Small intestine (tissue), 16 donors: ENCODE measurements at places on chromosomes 4 and X.

- H3K27me3 ChIP-seq: no peaks in the 10 kb centered on the region
- H3K27ac ChIP-seq: no peak overlapping the region
Measured at GRCh38 chr4:28004520-28004919, 1143.9 kb downstream of the STIM2 start.

DNA sequence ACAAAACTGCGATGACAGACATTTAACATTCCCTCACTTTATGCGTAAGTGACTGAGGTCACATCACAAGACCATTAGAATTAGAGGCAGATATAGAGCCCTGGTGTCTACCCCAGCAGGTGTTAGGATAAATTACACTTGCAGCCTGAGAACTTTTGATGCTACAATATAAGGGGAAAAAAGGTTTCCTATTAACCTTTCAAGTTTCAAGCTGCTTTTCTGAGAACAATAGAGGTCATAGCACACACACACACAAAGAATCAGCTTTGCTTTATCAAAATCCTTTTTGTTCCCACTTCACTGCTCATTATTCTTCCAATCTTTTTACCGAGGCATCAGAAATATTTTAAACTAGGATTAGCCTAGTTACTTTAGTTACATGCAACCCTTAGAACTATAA lies 119.8 kb downstream of the COL25A1 start:
- H3K36me3 ChIP-seq: no peaks in the 10 kb centered on the region
- no peak for DNase-seq
- H3K27me3 ChIP-seq: no peaks in the 10 kb centered on the region

DNA sequence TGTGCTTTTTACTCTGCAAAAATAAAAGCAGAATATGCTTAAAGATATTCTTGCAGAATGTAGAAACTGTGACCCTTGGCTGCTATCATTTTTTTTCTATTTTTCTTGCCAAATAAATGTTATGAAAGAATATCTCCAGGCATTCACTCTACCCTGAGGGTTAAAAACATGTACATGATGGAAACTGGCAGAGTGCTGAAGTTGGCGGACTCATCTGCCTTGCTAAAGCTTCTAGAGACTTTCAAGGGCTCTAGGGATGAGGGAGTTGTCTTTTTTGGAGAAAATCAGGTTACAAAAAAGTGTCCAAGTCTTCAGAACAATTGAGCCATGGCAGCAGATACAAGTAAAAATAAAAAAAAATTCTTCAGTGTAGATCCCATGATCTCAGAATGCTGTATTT lies 40.5 kb upstream of the NRK start:
- H3K27ac ChIP-seq: no peak overlapping the region
- H3K4me3 ChIP-seq: no peak overlapping the region
- no peaks in the 10 kb centered on the region for H3K27me3 ChIP-seq
- no peaks in the 10 kb centered on the region for H3K4me1 ChIP-seq

DNA sequence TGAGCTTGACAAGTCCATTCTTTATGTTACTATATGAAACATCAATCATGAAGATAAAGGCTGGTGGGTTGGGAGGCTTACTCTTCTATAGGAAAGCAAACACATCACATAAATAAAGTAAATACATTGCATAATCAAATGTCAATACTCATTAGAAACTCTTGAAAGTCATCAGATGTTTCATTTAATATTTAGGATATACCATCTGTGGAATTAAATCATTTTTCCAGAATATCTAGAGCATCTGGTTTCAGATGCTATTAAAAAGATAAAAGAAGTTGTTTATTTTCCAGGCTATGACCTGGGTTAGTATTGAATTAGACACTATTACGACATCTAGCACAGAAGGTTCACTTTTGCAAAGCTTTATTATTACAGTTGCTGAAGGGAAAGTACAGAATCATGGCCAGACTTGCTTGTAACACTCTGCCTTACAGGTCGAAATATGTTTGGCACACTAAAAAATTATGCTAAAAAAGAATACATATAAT lies 72.6 kb downstream of the METTL14 start:
- peaks cover 6% of the 10 kb centered on the region for H3K36me3 ChIP-seq
- H3K4me1 ChIP-seq: peaks cover 2% of the 10 kb centered on the region
- DNase-seq: no peak
- no peaks in the 10 kb centered on the region for H3K27me3 ChIP-seq
- H3K27ac ChIP-seq: no peak overlapping the region
- H3K4me3 ChIP-seq: no peak overlapping the region

- DNase-seq: peak; percentile 55
- no peaks in the 10 kb centered on the region for H3K36me3 ChIP-seq
Measured at GRCh38 chrX:44503560-44503959, 39.1 kb downstream of the FUNDC1 start.

DNA sequence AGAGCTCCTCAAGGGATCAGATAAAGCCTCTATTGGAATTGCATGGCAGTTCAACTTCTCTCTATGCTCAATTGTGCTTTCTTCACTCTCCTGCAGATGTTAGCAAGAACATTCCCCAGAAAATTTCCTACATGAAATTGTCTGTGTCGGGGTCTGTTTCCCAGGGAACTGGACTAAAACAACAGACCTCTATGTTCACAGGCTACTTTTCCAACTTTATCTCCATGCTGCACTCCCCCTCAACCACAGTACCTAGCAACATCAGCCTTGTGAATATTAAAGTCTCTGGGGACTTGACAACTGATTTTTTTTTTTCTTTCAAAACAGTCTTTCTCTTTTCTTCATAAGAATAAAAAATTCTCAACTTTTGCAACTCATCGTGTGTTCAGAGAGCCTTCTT lies 1470.8 kb upstream of the ADGRL3 start:
- no peak overlapping the region for H3K4me3 ChIP-seq
- no peaks in the 10 kb centered on the region for H3K4me1 ChIP-seq
- no peaks in the 10 kb centered on the region for H3K36me3 ChIP-seq
- no peak for DNase-seq
- H3K27ac ChIP-seq: no peak overlapping the region

- no peaks in the 10 kb centered on the region for H3K27me3 ChIP-seq
- no peak for DNase-seq
- H3K4me3 ChIP-seq: no peak overlapping the region
Measured at GRCh38 chrX:3697701-3698279, 15.7 kb downstream of the PRKX start.

DNA sequence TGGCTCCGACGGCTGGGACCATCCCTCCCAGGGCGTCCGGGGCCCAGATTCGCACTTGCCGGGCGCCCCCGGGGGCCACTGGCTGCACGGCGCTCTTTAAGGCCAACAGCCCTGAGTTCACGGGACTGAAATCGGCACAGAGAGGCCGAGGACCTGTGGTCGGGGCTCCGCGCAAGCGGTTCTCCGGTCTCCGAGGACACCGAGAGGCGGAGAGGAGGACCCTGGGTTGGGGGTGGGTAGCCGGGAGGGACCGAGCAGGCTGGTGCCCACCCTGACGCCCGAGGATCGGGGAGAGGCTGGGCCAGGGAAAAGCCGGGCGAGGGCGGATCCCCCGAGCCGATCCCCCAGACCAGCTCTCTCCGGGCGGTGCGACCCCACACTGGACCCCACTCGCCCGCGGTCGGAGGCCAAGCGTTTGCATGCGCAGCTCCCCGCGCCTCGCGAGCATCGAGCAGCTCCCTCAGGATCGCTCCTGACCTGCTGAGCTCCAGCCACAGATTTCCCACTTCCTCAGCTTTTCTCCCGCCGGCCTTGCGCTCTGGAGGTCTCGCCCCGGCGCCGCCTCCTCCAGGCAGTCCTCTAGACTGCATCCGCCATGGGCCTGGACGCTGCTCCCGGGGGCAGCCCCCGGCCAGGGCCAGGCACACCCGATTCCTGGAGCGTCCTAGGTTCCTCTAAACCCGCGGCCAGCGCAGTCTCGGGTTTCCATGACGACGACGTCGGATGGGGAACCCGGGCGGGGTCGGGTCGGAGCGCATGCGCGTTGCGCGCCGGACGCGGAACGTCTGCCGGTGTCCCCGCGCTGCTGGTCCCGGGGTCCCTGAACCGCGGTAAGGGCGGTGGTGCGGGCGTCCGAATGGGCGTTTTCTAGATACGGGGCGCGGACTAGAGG lies 17.6 kb upstream of the NAT8L start:
- no peak overlapping the region for H3K27ac ChIP-seq
- peak overlapping the region; percentile 63 for H3K4me3 ChIP-seq
- H3K27me3 ChIP-seq: peaks cover 38% of the 10 kb centered on the region
- H3K36me3 ChIP-seq: no peaks in the 10 kb centered on the region
- peak; percentile 37 for DNase-seq
- H3K4me1 ChIP-seq: peaks cover 12% of the 10 kb centered on the region

- H3K4me3 ChIP-seq: no peak overlapping the region
- no peak for DNase-seq
- no peak overlapping the region for H3K27ac ChIP-seq
- no peaks in the 10 kb centered on the region for H3K4me1 ChIP-seq
Measured at GRCh38 chr4:66372706-66373105, 702.4 kb upstream of the EPHA5 start.

GRCh38 chr4:75016472-75016871 lies 83.6 kb downstream of the PARM1 start:
- H3K4me3 ChIP-seq: no peak overlapping the region
- no peaks in the 10 kb centered on the region for H3K27me3 ChIP-seq
- H3K36me3 ChIP-seq: no peaks in the 10 kb centered on the region
- no peak for DNase-seq

- H3K4me3 ChIP-seq: no peak overlapping the region
- H3K27ac ChIP-seq: no peak overlapping the region
- no peaks in the 10 kb centered on the region for H3K36me3 ChIP-seq
- H3K4me1 ChIP-seq: no peaks in the 10 kb centered on the region
- no peak for DNase-seq
Measured at GRCh38 chrX:64427281-64427680, 32.0 kb upstream of the MTMR8 start.

- H3K27ac ChIP-seq: no peak overlapping the region
- H3K27me3 ChIP-seq: no peaks in the 10 kb centered on the region
- H3K36me3 ChIP-seq: no peaks in the 10 kb centered on the region
- DNase-seq: no peak
- no peaks in the 10 kb centered on the region for H3K4me1 ChIP-seq
Measured at GRCh38 chr4:93529692-93530372, 298.7 kb upstream of the ATOH1 start.

DNA sequence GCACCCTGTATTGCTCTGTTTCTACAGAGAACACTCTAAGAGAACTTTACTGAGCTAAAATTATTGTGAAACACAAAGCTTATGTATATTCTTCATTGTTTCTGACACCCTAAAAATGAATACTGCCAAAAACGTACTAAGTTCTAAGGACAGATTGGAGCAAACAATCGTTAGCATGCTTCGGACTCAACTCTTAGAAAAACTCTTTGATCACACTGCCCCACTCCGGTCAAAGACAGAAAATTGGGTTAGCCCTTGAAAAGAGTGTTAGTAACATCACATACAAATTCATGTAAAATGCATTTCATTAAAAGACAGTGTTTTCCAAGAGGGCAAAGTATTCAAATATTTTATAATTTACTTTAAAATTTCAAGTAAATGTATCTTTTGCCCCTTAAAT lies 177.4 kb downstream of the DCHS2 start:
- no peaks in the 10 kb centered on the region for H3K4me1 ChIP-seq
- no peak for DNase-seq
- no peak overlapping the region for H3K4me3 ChIP-seq
- no peaks in the 10 kb centered on the region for H3K36me3 ChIP-seq
- H3K27ac ChIP-seq: no peak overlapping the region
- peaks cover 2% of the 10 kb centered on the region for H3K27me3 ChIP-seq

DNA sequence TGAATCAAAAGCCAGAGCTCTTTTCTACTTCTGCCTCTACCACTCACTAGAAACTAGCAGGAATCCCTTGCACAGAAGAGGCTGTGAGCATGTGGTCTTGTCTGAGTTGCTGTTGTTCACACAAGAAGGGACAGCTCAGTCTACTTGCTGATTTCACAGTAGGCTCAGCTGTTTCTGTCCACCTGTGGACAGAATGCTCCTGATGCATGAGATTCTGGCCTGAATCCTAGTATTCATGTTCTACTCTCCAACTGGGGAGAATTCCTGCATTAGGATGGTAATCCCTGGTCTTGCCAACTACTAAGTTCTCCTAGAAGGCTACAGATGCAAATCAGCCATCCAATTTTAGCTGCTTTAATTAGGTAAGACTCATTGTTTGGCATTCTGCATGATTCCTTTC lies 112.8 kb downstream of the PPA2 start:
- DNase-seq: no peak
- H3K4me1 ChIP-seq: no peaks in the 10 kb centered on the region
- H3K4me3 ChIP-seq: no peak overlapping the region
- H3K27ac ChIP-seq: no peak overlapping the region

GRCh38 chrX:80511969-80512760 lies 91.9 kb downstream of the TENT5D start:
- H3K4me1 ChIP-seq: no peaks in the 10 kb centered on the region
- no peak overlapping the region for H3K4me3 ChIP-seq
- H3K36me3 ChIP-seq: no peaks in the 10 kb centered on the region
- peak; percentile 36 for DNase-seq

DNA sequence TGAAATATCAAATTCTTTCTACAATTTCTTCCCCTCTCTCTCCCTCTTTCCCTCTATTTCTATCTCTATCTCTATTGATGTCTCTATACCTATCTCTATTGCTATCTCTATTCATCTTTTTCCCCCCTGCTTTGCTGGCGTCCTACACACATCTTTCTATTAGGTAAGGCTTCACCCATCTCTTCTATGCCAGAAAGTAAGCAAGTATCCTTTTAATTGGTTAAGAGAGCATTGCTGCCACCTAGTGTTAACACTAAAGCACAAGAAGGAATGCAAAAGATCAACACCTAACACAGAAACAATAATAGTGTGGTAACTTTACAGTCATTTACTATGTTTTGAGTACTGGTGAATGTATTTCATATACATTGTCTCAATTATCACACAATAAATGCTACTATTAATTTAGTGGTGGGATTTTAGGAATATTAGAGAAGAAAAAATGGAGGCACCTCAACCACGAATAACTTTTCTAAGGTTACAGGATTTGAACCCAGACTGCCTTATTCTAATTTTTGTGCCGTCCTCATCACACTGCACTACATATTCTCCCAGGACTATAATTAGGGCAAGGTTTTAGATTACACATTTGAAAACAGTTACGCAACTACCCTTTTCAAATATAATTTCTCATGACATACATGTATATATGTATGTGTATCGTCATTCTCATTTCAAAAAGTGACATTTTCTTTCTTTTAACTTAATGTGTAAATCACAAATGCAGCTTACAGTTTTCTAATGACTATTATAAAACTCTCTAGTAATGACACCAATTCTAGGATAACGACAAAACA lies 3.7 kb upstream of the C4orf36 start:
- no peak overlapping the region for H3K27ac ChIP-seq
- no peaks in the 10 kb centered on the region for H3K4me1 ChIP-seq
- DNase-seq: peak; percentile 73
- H3K36me3 ChIP-seq: no peaks in the 10 kb centered on the region
- H3K27me3 ChIP-seq: no peaks in the 10 kb centered on the region
- no peak overlapping the region for H3K4me3 ChIP-seq

DNA sequence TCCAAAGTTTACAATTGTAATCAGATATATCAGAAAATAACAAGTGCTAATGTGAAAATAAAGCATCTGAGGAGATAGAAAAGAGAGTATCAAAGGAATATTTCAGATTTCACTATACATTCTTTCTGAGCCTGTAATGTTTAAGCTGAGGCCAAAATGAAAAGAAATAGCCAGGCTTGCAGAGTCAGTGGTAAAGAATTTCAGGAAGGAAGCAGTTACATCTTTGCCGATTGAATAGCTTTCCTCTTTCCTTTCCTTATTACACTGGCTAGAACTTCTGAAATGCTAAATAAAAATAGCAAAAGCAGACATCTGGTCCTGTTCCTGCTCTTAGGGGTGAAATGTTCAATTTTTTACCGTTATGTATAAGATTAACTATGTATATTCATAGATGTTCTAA lies 1441.6 kb upstream of the PCDH7 start:
- H3K27me3 ChIP-seq: no peaks in the 10 kb centered on the region
- DNase-seq: no peak
- H3K36me3 ChIP-seq: no peaks in the 10 kb centered on the region
- H3K4me1 ChIP-seq: no peaks in the 10 kb centered on the region

GRCh38 chr4:23861897-23862296 lies 27.9 kb downstream of the PPARGC1A start:
- DNase-seq: no peak
- no peaks in the 10 kb centered on the region for H3K27me3 ChIP-seq
- peaks cover 2% of the 10 kb centered on the region for H3K4me1 ChIP-seq
